ENCODE measurements at places on chromosomes 6 and 20. TPM values are rescaled to one million over a fixed set of nuclear protein-coding genes. Genes with fewer than 3 reads are reported as not detected.

Gene SLC17A1
- not detected for total RNA-seq

DNA sequence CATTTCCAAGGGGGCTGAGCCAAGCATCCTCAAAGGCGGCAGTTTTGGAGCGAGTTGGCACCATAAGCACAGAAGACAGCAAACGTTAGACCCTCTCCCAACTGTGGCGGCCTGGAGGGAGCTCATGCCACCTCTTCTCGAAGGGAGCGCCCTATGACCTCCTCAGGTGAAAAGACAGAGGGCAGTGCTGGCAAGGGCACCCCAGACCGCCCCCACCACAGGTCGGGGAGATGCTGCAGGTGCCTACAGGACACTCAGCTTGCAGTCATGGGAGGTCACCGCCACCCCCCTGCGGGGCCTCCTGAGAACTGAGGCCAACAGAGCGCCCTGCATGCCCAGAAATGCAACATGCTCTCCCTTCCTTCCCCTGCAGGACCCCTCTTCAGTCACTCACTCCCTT lies 45.1 kb upstream of the BHLHE23 start:
- H3K27me3 ChIP-seq: peaks cover 6% of the 10 kb centered on the region
- H3K27ac ChIP-seq: no peak overlapping the region
- no peak for DNase-seq

Gene SAMD3
- total RNA-seq: 2.4 TPM

Gene LGSN
- total RNA-seq: not detected

DNA sequence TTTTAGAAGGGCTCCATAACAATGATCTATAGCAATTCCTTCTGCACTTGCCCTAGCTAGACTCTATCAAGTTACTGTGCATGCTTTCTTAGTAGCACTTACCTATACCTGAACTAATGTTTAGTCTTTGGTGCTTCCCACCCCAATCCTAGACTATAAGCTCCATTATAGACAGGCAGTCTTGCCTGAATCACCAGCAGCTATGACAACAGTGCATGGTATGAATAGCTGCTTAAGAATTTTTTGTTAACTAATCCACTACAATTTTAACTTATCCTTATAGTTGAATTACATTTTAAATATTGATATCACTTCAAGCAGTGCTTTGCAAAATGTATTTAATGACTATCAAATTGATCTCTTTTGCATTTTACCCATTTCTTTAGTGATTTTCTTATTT lies 164.3 kb downstream of the RPS12 start:
- no peaks in the 10 kb centered on the region for H3K36me3 ChIP-seq
- H3K4me1 ChIP-seq: no peaks in the 10 kb centered on the region
- peaks cover 20% of the 10 kb centered on the region for H3K27me3 ChIP-seq
- H3K4me3 ChIP-seq: no peak overlapping the region
- no peak for DNase-seq
- H3K27ac ChIP-seq: no peak overlapping the region

Gene SOBP
- 0.23 TPM for total RNA-seq

GRCh38 chr6:26568601-26569432 lies 27.9 kb upstream of the ABT1 start:
- H3K4me1 ChIP-seq: peaks cover 29% of the 10 kb centered on the region
- H3K27ac ChIP-seq: peak overlapping the region; percentile 81
- H3K27me3 ChIP-seq: peaks cover 2% of the 10 kb centered on the region
- peak; percentile 97 for DNase-seq
- peaks cover 4% of the 10 kb centered on the region for H3K36me3 ChIP-seq

DNA sequence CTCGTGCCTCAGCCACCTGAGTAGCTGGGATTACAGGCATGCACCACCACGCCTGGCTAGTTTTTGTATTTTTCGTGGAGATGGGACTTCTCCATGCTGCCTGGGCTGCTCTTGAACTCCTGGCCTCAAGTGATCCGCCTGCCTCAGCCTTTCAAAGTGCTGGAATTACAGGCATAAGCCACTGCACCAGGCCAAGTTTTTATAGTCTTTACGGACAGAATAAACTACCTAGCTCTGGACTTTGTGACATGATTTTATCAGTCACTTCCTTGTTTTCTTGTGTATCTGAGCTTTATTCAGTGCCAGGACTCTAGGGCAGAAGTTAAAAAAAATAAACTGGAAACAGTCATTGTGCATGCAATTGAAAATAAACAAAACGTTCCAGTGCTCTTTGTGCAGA lies 46.7 kb upstream of the RALGAPA2 start:
- H3K4me3 ChIP-seq: no peak overlapping the region
- H3K4me1 ChIP-seq: peaks cover 5% of the 10 kb centered on the region
- H3K36me3 ChIP-seq: no peaks in the 10 kb centered on the region
- peaks cover 10% of the 10 kb centered on the region for H3K27me3 ChIP-seq

DNA sequence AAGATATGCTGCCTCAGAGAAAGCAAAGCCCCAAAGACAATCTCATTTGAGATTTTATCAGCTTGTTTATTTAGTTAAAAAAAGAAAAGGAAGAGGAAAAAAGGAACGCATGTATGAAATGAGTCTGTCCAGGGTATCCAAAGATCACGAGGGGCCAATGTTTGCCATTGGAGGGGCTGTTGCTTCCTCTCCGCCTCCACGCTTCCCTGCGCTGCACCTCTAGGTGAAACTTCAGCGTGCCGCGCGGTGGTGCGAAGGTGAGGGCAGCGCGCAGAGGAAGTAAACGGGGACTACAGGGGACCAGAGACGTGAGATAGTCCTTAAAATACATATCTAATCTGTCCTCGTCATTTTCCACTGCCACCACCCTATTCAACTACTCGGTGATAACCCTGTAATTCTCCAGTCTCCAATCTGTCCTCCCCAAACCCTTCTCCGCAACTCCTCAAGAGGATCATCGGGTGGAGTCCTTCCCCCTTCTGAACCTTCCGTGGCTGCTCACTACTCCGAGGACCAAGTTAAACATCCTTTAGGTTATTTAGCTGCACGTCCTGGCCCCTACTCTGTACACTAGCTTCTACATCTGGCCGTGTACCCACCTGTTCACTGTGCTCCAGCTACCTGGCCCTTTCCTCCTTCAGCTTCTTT lies 1.1 kb upstream of the DCBLD1 start:
- peak overlapping the region; percentile 71 for H3K4me3 ChIP-seq
- DNase-seq: peak; percentile 40
- no peaks in the 10 kb centered on the region for H3K36me3 ChIP-seq
- no peak overlapping the region for H3K27ac ChIP-seq

DNA sequence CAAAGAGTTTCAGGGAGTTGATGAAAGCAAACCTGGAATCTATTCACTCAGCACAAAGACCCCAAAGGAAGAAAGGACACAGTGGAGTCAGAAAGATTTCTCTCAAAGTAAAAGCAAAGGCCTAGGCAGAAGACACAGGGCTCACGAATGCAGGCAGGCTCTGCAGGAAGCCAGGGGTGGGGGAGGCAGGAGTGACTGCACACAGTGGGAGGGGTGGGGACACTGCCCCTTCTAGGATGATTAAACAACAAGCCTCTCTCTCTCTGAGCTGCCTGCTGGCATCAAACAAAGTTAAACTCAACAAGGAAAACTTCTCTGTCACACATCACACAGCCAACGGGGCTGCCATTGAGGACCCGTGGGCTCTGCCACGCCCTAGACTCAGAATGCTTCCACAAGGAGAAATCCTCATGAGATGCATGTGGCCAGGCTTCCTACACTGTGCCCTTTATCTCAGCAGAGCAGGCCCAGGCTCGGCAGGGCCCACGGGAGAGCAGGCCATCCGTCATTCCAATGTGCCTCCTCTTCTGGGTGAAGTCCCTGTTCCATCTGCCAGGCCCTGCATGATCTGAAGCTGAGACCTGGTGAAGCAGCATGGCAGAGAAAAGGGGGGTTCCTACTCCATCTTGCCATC lies 70.1 kb downstream of the RAMACL start:
- DNase-seq: no peak
- no peaks in the 10 kb centered on the region for H3K27me3 ChIP-seq
- H3K36me3 ChIP-seq: no peaks in the 10 kb centered on the region
- H3K4me3 ChIP-seq: no peak overlapping the region
- H3K27ac ChIP-seq: no peak overlapping the region
- H3K4me1 ChIP-seq: peaks cover 15% of the 10 kb centered on the region
